ENCODE measurements at places on chromosomes 2 and 18.
A peak's percentile ranks its signal among the peaks of the same experiment; 100 is the strongest.

GRCh38 chr2:74099835-74100234 lies 47.9 kb downstream of the BOLA3 start:
- DNase-seq, result no peak

GRCh38 chr18:61893309-61893970 lies 633 bp upstream of the RNF152 start:
- no peak for DNase-seq

- no peak for DNase-seq
Observed at GRCh38 chr2:61759718-61760117, 94.1 kb downstream of the FAM161A start.

DNA sequence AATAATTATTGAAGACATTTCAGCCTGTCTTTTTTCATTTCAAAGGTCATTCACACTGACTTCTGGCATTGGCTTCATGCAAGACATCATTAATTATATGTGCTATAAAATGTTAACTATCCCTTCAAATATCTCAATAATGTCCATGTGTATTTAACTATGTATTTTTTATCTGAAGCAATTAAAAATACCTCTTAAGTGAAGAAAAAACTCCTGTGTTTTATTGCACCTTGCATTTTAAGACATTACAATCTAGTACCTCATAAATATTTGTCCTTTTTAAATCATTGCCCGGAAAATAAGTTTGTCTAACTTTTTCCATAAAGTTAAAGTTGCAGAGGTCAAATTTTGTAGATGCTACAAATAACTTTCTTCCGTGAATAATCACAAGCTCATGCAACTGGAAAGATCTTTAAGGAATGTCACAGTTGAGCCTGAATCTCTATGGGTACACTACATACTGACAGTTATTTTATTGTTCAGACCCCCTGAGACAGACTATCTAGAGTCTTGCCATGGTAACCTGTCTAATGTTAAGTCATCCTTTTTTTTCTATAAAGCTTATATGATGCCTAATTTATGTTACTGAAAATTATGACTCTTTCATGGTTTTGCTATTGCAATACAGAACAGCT lies 38.4 kb upstream of the COBLL1 start:
- DNase-seq, result no peak

DNA sequence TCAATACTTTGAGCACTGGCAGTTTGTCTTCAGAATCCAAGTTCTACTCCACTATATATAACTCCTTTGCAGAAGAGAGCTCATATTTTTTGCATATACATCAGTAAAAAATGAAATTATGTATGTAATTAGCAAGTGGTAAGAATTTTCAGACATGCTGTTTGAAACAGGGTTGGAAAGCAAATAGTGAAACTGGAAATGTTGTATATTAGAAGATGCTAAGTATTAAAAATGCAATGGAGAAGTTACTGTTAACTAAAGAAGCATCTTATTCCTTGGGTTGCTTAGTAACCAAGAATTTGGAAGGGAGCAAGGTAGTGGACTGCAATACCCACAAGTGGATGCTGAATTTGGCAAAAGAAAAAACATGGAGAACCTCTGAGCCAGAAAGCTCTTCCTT lies 88.6 kb upstream of the DLGAP1 start:
- no peak for DNase-seq

GRCh38 chr2:134195341-134195740 lies 58.5 kb upstream of the MGAT5 start:
- no peak for DNase-seq

- no peak for DNase-seq
Observed at GRCh38 chr2:128214866-128215460, 103.7 kb downstream of the HS6ST1 start.

GRCh38 chr2:210366675-210367080 lies 51.7 kb upstream of the MYL1 start:
- DNase-seq, result no peak

GRCh38 chr2:231201475-231201814 lies 3.0 kb downstream of the ARMC9 start:
- no peak for DNase-seq

DNA sequence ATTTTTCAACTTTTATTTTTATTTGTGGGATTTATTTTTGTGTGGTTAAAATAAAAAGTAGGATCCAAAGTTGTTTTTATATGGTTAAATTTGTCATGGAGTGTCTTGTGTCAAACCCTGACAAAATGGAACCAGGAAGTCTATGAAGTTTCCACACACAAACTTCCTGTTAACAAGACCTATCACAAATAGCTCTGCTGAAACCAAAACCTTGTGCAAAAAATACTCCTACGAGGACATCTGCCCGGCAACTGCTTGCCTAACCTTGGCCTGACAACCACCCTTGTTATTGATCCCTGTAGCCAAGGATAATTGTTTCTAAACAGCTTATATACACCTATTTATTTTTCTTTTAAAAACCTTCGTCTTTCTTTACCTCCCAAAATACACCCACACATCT lies 389.6 kb downstream of the TRIB2 start:
- no peak for DNase-seq

DNA sequence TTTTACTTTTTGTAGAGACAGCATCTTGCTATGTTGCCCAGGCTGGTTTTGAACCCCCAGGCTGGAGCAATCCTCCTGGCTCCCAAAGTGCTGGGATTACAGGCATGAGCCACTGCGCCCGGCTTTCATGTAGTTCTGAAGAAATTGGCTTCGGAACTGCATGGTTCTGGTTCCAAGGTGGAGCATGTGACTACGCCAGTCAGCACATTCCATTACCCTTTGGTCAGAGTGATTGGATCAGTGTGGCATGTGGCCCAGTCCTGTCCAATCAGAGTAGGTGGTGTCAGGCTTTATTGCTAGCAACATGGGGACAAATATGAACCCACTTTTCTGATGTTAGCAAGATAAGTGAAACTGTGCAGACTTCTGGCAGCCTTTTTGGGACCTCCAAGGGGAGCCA lies 16.3 kb upstream of the ATOH8 start:
- DNase-seq, result no peak

GRCh38 chr2:170882758-170883157 lies 46.3 kb upstream of the GORASP2 start:
- no peak for DNase-seq

DNA sequence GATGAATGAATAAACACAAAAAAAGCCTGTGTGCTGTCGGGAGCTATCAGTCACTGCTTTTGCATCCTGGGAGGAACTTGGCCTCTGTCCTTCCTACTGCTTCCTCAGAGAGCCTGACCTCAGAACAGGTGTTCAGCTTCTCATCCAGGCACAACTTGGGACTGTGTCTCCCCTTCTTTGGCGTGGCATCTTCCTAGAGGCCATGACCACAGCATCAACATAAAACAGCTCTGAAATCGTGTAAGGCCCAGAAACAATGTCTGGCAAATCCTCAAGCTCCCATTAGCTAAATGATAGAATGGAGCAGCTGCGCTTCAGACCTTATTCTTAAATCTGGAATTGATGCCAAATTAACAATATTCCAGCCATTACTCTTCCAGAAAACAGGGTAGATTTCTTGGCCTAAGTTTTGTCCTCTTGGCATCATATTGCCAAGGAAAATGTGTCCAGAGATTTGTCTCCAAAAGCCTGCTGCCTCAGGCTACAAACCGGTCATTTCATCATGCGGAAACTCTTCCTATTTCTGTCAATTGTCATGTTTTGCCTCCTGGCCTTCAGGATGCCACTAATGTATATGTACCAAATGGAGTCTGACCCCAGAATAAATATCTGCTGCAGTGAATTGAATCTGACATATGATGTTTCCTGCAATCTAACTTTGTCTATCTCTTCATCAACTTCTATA lies 53.2 kb upstream of the RAB27B start:
- no peak for DNase-seq

GRCh38 chr2:98086491-98087446 lies at the start of gene VWA3B:
Gene VWA3B, plus strand, starts transcription at chr2:98087167. Its CDS starts 5,926 bp downstream, at chr2:98093093.
- DNase-seq, result peak; percentile 11

DNA sequence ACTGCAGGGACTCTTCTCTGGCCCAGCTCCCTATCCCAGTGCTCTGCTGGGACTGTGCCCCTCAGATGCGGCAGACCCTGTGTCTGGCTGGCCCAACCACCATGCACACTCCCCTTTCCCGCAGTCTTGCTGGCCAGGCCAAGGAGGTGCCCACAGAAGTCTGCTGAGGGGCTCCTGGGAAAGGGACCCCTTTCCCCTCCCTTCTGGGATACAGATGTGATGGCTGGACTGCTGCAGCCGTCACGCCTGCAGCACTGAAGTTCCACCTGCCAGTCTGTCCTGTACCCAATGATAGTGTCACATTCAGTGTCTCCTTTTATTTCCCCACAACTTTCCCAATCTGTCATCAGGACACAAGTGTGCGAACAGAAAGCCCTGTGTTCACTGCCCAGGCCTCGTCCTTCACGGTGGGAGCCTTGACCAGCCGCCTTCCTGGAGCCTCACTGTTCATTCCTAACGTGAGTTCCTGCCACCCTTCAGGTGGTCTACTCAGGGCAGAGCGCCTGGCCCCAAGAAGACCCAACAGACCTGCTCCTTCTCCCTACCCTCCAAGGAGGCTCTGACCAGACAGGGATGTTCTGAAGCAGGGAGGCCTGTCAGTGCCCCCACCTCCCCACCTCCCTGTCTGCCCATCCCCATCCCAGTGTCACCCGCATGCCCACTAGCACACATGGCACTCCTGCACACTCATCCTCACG lies 47.1 kb downstream of the ANKMY1 start:
- DNase-seq, result no peak

DNA sequence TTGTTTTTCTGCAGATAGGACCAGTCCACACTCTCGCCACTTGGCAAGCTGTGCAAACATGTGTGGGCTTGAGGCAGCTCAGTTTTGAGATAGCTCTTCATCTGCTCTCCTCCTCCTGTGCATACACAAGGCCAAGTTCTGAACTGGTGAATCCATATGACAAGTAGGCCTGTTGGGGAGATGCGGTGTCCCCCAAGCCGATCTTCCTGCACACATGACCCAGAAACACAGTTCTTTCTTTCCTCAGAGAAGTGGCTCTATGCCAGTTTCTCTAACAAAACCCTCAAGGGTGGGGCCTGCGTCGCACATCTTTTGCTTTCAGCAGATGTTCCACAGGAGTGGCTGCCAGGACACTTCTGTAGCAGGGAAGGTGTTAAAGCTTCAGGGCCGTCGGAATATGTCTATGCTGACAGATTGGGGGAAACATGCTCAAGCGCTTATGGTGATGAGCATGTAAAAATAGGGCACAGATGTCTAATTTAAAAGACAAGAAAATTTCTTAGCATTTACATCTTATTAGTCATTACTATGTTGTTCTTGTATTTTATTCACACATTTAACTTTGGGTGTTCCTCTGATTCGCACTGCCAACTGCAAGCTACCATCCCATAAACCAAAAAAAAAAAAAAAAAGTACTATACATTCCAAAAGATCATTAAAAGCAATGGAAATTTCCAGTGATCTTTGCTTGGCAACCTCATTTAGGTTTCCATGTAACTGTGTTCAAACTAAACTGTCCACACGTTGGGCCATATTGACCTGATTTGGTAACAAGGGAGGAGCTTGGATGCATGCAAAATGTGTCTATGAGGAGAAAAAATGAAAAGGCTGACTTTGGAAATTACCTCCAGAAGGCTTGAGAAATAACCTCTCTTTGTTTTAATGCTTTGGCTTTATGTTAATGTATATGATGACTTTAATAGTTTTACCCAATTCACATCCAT lies 1055.5 kb upstream of the KLHL29 start:
- no peak for DNase-seq

DNA sequence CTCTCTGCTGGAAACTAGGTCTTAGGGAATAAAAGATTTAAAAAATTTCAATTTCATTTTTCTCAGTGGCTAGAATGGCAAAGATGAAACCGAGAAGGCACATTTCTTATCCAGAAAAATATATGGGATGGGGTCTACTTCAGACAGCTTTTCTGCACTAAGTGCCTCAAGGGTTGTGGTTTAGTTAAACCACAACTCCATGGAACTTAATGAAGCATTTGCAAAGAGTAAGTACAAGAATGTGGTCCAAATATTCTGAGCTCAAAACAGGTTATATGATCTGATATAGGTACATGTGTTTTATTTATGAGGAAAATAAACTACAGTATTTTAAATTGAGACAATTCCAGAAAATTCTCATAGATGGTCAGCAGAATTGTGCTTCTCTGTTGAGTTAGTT lies 101.8 kb upstream of the FZD5 start:
- no peak for DNase-seq

GRCh38 chr2:206627632-206628031 lies 14.7 kb upstream of the FAM237A start:
- no peak for DNase-seq

DNA sequence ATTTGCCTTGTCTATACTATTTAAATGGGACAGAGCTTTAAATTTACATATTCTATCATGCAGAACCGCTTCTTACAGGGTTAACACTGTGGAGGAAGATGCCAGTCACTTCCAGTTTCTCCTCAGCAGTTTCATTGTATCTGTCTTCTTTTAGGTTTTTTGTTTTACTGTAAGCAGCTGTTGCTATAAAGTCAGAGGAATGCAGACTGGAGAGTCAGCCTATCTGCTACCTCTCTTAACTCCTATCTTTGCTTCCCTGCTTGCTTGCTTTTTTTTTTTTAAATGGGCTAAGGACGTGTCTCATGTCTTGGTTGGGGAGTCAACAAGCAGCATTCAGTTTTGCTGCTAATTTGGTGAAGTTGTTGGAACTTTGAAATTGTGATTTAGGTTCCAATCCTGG lies 8.9 kb downstream of the EPC2 start:
- DNase-seq, result no peak

- no peak for DNase-seq
Observed at GRCh38 chr18:28469946-28470345, 293.0 kb upstream of the CDH2 start.

DNA sequence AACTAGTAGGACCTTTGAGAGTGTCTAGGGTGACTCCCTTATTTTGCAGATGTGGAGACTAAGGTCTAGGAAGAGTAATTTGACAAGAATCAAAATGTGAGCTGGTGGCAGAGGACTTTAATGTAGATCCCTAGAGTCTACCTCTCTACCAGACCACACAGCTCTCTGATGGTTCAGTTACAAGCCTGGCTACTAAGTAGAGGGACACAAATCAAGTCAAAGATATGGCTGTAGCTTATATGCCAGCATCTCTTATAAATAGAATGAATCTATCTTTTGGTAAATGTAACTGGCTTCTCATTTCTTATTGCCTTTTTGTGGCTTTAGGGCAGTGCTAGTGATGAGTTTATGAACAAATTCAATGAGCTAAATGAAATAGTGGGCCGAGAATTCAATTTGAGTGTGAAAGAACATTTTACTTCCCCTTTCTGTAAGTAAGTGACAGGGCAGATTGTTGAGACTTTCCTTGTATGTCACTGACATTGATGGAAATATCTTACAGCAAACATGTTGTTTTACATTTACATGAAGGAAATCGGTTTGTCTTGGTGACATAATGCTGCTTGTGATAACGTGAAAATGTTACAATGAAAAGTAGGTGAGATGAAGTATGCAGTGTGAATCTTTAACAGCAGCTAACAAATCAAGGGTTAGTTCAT lies 28.3 kb downstream of the CSRNP3 start:
- DNase-seq, result no peak

- no peak for DNase-seq
Observed at GRCh38 chr2:17550907-17551306, 10.4 kb downstream of the VSNL1 start.

GRCh38 chr18:37464257-37464656 lies 101.3 kb downstream of the CELF4 start:
- DNase-seq, result no peak

GRCh38 chr2:239549711-239550255 lies 149.0 kb upstream of the HDAC4 start:
- no peak for DNase-seq

- no peak for DNase-seq
Observed at GRCh38 chr2:20526708-20527107, 79.8 kb downstream of the RHOB start.

- no peak for DNase-seq
Observed at GRCh38 chr2:237121321-237121720, 35.6 kb downstream of the COPS8 start.
